ENCODE measurements at places on chromosomes 12 and 14.

- peak; percentile 69 for DNase-seq
- H3K4me3 ChIP-seq: no peak overlapping the region
- H3K27me3 ChIP-seq: peaks cover 4% of the 10 kb centered on the region
- peaks cover 9% of the 10 kb centered on the region for H3K4me1 ChIP-seq
These were observed 24.8 kb downstream of the CLECL1 start for GRCh38 chr12:9707864-9708808.

DNA sequence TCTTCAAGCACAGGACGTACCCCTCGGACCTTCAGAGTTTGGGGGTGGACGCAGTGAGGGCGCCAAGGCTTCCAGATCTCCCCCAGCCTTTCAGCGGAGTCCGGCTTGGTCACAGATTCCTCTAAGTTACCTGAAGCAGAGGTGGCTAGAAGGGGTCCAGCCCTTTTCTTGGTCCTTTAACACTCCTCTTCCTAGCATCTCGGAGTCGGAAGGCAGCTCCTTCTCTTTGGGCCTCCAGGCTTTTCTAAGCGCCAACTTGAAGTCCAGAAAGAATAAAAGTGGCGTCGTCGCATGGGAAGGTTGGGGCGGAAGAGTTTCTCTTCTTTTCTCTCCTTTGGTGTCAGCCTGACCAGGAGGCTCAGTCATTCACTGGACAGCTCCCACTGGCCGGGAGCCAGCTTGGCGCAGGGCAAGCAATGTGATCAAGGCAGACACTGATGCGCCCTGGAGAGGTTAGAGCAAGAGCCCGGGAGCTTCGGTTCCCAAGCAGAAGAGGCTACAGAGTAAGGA, 9.6 kb downstream of the OR6S1 start:
- H3K4me3 ChIP-seq: peak overlapping the region; percentile 65
- no peak overlapping the region for H3K27ac ChIP-seq
- H3K27me3 ChIP-seq: peaks cover 7% of the 10 kb centered on the region

DNA sequence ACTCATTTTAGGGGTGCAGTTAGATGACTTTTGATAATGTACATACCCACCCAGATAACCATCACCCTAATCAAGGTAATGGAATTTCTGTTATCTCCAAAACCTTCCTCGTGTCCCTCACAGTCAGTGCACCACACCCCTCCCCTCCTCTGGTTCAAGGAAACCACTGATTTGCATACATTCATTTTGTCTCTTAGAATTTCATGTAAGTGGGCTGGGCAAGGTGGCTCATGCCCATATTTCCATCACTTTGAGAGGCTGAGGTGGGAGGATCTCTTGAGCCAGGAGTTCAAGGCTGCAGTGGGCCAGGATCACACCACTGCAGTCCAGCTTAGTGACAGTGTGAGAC, 15.7 kb downstream of the ADIPOR2 start:
- DNase-seq: no peak
- H3K4me3 ChIP-seq: no peak overlapping the region
- no peaks in the 10 kb centered on the region for H3K27me3 ChIP-seq
- no peak overlapping the region for H3K27ac ChIP-seq
- H3K36me3 ChIP-seq: no peaks in the 10 kb centered on the region
- 0 out of 2 replicates have a peak, but pooled peaks cover 7% of the 10 kb centered on the region for H3K4me1 ChIP-seq

DNA sequence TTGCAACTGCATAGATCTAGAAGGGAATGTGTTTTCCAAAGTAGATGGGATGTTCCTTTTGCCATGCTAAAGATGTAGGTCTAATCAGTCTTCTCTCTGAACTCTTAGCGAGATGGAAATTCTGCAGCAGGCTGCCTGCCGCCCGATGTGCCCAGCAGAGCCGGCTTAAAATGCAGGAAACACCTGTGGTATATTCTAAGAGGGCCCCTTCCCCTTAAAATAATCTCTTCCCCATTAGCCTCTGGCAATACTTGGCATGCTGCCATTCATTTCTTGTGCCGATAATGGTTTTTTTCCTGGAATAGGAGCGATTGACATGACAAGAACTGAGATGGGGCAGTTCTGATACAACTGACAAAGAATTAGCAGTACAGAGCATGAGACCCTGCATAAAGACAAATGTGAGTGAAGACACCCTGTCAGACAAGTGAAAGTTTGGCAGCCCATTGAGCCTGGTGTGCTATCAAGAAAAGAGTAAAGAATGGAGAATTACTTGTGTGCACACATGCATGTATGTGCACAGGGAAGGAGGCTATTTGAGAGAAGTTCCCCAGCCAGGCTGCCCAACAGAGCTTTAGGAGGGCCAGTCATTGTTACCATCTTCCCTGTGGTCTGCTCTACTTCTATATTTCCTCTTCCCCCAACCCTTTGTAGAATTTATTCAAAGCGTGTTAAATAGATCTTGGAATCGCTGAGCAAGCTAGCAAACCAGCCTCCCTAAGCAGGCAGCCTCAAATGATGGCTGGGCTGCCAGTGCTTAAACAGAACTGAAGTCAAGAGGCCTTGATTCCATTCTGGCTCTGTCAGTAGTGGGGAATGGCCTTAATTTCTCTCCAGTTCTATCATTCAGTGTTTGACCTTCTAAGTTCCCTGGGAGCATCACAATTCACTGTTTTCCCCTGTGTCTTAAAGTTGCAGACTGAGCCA, 29.6 kb upstream of the NTF3 start:
- peaks cover 23% of the 10 kb centered on the region for H3K27me3 ChIP-seq
- H3K4me3 ChIP-seq: no peak overlapping the region
- no peaks in the 10 kb centered on the region for H3K4me1 ChIP-seq
- DNase-seq: no peak
- H3K36me3 ChIP-seq: no peaks in the 10 kb centered on the region

DNA sequence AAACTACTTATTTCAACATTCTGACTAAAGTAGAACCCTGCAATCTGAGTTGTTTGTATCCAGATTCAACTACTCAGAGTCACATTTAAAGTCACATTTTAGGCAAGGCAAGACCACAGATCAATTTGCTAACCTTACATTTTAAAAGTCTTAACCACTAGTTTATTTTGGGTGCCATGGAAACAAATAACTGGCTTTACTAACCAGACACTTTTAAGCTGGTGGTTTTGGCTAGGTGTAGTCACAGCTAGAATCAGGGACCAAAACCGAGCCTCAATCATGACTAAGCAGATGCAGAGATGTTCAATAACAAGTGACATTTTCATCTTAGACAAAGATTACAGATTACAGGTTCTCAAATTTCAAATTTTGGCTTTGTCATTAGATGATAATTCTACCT, 115.3 kb downstream of the PDE6H start:
- no peak overlapping the region for H3K27ac ChIP-seq
- DNase-seq: no peak
- no peaks in the 10 kb centered on the region for H3K27me3 ChIP-seq
- no peaks in the 10 kb centered on the region for H3K36me3 ChIP-seq

DNA sequence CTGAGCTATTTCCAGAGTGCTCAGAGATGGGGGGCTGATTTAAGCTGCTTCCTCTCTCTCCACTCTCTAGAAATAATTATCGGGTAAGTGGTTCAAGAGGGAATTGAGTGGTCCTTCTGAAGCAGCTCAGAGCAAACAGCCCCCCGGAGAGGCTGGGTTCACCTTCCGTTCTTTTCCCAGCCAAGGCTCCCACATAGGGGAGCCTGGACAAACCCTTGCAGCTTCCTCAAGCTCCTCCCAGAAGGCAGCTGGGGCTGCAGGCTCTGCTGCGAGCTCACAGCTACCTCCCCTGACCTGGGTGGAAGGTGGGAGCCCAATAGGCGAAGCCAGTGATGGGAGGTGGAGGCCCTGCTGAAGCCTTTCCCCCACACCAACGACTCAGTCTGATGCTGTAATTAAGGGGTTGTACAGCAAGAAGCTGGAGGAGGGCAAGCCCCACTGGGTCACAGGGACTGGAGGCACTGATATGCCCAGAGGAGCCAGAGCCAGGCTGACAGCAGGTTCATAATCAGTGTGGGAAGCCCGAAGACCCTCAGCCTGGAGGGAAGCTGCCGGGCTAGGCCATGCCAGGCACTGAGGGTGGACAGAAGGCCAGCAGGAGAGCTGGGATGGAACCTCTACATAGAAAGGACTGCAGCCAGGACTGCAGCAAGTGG, 52.4 kb downstream of the ARL6IP4 start:
- no peaks in the 10 kb centered on the region for H3K36me3 ChIP-seq
- H3K4me1 ChIP-seq: peaks cover 9% of the 10 kb centered on the region
- H3K27me3 ChIP-seq: no peaks in the 10 kb centered on the region

- no peaks in the 10 kb centered on the region for H3K4me1 ChIP-seq
- H3K36me3 ChIP-seq: no peaks in the 10 kb centered on the region
- no peak overlapping the region for H3K4me3 ChIP-seq
- no peak overlapping the region for H3K27ac ChIP-seq
These were observed 51.9 kb upstream of the TSPAN11 start for GRCh38 chr12:30874455-30875321.

DNA sequence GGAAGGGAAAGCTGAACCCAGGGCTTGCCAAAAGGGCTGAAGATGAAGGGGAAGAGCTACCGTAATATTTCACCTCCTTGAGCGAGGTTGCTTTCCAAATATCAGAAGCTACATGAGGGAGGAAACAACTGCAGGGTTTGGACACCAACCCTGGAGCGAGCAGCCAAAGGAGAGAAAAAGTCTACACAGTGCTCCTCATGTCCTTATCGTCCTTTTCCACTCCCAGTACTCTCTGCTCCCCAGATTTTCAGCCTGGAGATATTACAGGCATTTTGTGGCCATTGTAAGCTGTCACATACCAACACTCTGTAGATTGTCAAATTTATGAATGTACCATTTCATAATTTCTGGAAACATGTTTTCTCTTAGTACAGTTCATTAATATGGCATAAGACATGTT, 115.9 kb downstream of the GPHN start:
- no peaks in the 10 kb centered on the region for H3K27me3 ChIP-seq
- no peak overlapping the region for H3K4me3 ChIP-seq
- H3K27ac ChIP-seq: no peak overlapping the region
- H3K36me3 ChIP-seq: no peaks in the 10 kb centered on the region

DNA sequence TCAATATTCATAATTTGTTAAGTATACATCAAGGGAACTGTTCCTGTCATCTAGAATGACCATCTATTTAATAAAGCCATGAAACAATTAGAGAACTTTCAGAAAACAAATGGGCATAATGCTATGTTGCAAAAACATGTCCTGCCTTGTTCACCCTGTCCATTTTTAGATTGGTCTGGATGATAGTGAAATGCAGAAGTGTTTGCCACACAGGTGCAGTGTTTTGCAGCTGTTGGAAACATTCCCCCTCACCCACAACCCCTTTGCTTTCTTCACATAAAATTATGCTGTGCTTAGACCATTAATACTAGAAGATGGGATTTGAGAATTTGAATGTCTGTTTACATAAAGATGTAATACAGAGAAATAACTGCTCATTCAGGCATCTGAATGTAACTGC, 36.5 kb downstream of the LEMD3 start:
- H3K27ac ChIP-seq: no peak overlapping the region
- DNase-seq: no peak
- H3K4me1 ChIP-seq: no peaks in the 10 kb centered on the region
- H3K27me3 ChIP-seq: no peaks in the 10 kb centered on the region
- H3K4me3 ChIP-seq: no peak overlapping the region

GRCh38 chr12:118830296-118830695, 151.0 kb upstream of the SRRM4 start:
- no peaks in the 10 kb centered on the region for H3K27me3 ChIP-seq
- H3K4me3 ChIP-seq: no peak overlapping the region
- no peak overlapping the region for H3K27ac ChIP-seq
- H3K4me1 ChIP-seq: no peaks in the 10 kb centered on the region

DNA sequence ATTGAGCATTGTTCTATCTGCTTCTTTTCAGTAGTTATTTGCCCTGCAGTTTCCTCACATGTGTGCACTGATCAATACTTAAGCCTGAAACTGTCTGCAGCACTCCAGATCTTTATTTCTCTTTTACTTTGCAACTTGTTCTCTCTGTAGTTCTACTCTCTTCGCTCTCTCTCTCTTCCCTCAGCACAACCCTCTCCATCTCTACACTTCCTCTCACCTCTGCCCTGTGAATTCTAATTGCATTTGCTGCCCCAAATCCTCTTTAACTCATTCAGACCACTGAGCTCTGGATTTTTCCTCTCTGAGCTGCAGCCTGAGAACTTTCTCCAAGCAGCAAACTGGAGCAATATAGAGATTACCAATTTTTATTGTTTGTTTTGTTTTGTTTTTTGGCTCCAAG, 1035.5 kb downstream of the FSCB start:
- no peak overlapping the region for H3K4me3 ChIP-seq
- no peak overlapping the region for H3K27ac ChIP-seq
- no peaks in the 10 kb centered on the region for H3K27me3 ChIP-seq
- DNase-seq: no peak

GRCh38 chr14:58362798-58363412, 32.8 kb upstream of the TOMM20L start:
- H3K36me3 ChIP-seq: peaks cover 56% of the 10 kb centered on the region
- no peaks in the 10 kb centered on the region for H3K4me1 ChIP-seq
- no peak overlapping the region for H3K27ac ChIP-seq
- H3K27me3 ChIP-seq: no peaks in the 10 kb centered on the region
- peak; percentile 17 for DNase-seq

DNA sequence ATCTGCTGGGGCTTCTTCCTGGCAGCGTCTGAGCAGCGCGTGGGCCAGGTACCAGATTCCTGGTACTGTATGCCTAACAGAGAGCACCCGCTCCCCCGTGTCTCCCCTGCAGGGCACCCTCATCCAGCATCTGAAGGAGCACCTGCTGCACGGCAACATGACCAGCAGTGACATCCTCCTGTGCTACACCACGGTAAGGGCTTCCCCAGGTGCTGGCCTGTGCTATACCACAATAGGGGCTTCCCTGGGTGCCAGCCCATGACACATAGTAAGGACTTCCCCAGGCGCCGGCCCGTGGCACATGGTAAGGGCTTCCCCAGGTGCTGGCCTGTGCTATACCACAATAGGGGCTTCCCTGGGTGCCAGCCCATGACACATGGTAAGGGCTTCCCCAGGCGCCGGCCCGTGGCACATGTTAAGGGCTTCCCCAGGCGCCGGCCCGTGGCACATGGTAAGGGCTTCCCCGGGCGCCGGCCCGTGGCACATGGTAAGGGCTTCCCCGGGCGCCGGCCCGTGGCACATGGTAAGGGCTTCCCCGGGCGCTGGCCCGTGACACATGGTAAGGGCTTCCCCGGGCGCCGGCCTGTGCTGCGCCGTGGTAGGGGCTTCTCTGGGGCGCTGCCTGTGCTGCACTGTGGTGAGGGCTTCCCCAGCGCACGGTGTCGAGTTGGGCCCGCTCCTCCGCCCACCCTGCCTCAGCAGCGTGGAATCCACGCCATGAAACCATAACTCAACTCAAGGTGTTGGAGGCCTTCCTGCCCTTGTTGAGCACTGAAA, 49.3 kb downstream of the AACS start:
- H3K27ac ChIP-seq: no peak overlapping the region
- H3K36me3 ChIP-seq: peaks cover under 1% of the 10 kb centered on the region
- no peaks in the 10 kb centered on the region for H3K4me1 ChIP-seq
